ENCODE measurements at places on chromosomes 3 and 15. TPM values are rescaled to one million over a fixed set of nuclear protein-coding genes. Genes with fewer than 3 reads are reported as not detected.

DNA sequence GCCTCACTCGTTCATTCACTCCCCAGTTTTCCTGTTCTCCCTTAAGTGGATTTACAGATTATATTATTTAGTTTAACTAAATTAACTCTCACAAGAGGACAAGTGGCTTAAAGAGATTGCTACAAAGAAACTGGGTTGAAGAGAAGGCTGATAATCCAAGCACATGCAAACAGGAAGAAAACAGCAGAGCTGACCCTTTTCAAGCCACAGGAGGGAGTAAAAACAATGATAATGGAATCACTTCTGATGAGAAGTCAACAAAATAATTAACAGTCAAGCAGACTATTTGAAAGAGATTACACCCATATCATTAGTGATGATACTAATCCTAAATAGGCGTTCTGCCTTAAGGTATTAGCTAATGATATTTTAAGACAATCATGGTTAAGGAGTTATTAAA lies 31.7 kb downstream of the BOC start:
- H3K36me3 ChIP-seq: no peaks in the 10 kb centered on the region
- H3K4me3 ChIP-seq: no peak overlapping the region
- no peaks in the 10 kb centered on the region for H3K27me3 ChIP-seq
- H3K27ac ChIP-seq: no peak overlapping the region
- H3K4me1 ChIP-seq: peaks cover 6% of the 10 kb centered on the region
- no peak for DNase-seq

Gene CDAN1
- total RNA-seq: 13.0 TPM

Gene CEP97
- 20.8 TPM for total RNA-seq

Gene IQCF5
- total RNA-seq: not detected
